ENCODE measurements at places on chromosomes 13 and 19.

DNA sequence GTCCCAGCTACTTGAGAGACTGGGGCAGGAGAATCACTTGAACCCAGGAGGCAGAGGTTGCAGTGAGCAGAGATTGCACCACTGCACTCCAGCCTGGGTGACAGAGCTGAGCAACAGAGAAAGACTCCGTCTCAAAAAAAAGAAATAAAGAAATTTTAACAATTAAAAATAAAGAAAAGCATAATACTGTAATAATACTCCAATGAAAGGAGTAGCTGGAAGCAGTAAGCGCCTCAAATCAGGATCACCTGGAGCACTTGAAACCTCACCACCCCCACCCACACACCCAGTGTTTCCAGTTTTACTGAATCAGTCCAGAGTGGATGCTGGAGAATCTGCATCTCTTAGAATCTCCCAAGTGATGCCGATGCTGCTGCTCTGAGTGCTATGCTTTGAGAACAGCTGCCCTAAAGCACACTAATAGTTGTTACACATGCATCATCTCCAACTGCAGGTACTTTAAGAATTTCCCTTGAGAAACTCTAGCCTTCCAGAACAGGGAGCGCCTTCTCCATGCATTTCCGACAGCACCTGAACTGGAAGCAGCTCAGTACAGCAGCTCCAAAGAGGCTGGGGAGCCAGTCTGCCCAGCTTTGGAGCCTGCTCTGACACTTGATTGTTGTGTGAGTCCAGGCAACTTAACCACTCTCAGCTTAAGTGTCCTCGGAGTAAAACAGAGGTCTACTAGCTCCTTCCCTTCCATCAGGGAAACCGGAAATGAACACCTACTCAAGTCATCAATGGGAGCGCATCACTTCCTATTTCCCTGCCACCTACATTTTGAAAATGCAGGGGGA, 2.9 kb downstream of the ABCC4 start:
- DNase-seq: no peak

GRCh38 chr13:109275852-109276251, 510.5 kb downstream of the IRS2 start:
- peak; percentile 14 for DNase-seq

GRCh38 chr19:37009871-37010270, 68.4 kb upstream of the ZNF420 start:
- no peak for DNase-seq

DNA sequence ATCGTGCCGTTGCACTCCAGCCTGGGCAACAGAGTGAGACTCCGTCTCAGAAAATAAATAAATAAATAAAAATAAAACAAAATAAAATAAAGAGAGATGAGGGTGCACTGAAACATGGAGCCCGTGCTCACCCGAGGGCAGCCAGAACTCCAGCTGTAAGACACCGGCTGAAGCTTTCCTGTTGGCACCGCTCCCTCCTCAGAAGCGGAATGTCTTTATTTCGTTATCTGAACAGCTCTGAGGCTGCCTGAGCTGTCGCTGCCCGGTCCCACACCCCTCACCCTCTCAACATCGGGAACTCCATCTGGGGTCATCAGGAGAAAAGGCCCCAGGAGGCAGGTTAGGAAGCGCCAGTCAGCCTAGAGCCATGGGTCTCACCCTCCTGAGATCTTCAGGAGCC, 24.4 kb downstream of the ZNF787 start:
- DNase-seq: no peak

DNA sequence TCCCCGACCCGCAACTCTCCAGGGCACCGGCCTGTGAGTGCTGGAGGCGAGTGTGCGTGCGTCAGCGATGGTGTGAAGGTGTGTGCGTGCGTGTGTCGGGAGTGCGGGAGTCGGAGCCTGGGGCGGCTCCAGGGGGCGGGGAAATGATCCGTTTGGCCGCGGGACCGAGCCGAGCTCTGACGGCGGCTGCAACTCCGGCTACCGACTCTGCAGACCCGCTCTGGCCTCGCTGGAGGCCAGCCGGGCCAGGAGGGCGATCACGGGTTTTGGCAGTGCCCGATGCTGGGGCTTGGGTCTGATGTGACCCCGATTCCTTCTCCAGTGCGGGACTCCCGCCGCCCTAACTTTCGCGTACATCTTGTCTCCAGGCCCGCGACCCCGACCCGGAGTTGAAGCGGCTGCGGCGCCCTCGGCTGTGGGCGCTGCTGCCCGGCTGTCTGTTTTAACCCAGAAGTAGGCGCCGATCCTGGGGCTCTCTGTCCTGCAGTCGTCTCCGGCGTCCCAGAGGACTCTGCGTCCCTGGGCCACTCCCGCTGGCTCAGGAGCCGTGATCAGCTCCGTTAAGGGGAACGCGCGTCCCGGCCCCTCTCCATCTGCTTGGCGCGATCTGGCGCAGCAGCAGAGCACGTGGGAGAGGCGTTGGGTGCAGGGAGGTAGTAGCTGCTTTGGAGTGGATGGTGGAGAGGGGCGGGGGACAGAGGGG, 1.2 kb downstream of the CHST8 start:
- peak; percentile 23 for DNase-seq

- no peak for DNase-seq
These were observed 10.6 kb upstream of the LRRC25 start for GRCh38 chr19:18408053-18408476.

GRCh38 chr19:38731654-38732301, 12.5 kb downstream of the CAPN12 start:
- DNase-seq: no peak

DNA sequence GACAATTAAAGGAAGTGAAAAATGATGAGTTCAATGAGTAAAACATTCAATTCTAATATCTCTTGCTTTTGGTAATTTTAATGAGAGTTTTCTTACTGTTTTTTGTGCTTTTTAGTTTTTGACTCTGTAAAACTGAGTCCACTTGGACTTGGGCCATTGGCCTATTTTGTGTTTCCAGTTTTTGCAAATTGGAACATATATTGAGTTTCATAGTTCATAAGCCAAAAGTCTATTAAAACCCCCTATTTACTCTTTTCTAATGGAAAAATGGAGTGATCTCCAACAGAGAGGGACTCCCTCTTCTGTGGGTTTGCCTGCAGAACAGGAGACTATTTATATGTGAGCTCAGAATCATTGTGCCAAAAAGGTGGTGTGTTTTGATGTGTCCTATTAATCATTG, 219.7 kb upstream of the SPRY2 start:
- DNase-seq: no peak

- DNase-seq: no peak
These were observed 53.4 kb downstream of the LATS2 start for GRCh38 chr13:21008026-21008425.

- peak; percentile 25 for DNase-seq
These were observed 4.4 kb upstream of the TMEM272 start for GRCh38 chr13:51849145-51850101.

DNA sequence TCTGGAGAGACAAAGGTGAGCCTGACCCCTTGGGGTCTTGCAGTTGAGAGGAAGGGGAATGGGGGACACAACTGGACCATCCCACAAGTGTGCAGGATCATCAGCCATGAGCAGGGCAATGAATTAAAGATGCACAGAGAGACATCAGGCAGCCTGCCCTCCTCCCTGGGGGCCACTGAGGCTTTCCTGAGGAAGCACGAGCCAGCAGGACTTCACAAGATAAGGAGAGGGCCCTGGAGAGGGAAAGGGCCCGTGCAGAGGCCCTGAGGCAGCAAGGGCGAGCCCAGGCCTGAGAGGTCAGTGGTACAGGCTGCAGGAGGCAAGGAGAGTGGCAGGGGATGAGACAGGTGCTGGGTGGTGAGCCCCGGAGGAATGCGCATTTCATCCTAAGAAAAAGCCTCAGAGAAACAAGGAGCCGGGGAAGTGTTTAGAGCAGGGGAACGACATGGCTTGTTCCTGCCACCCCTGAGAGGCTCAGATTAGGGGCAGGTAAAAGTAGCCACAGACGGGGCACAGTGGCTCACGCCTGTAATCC, 9.0 kb upstream of the PRKD2 start:
- no peak for DNase-seq

DNA sequence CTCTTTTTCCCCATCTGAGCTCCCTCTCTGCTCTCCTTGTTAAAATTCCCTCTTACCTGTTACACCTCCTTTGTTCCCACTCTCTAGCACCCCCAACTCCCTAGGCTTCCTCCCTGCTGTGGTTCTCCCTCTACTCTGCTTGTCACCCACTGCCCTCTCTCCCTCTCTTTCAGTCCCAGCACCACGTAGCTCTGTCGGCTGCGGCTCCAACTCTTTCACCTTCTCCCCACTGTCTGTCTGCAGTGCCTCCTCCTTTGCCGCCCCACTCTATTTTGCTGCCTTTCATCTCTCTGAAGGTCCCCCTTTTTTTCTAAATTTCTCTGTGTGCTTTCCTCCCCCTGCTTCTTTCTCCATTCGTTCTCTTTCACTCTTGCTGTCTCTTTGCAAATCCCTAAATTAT, 1.1 kb downstream of the ZNF836 start:
- no peak for DNase-seq

DNA sequence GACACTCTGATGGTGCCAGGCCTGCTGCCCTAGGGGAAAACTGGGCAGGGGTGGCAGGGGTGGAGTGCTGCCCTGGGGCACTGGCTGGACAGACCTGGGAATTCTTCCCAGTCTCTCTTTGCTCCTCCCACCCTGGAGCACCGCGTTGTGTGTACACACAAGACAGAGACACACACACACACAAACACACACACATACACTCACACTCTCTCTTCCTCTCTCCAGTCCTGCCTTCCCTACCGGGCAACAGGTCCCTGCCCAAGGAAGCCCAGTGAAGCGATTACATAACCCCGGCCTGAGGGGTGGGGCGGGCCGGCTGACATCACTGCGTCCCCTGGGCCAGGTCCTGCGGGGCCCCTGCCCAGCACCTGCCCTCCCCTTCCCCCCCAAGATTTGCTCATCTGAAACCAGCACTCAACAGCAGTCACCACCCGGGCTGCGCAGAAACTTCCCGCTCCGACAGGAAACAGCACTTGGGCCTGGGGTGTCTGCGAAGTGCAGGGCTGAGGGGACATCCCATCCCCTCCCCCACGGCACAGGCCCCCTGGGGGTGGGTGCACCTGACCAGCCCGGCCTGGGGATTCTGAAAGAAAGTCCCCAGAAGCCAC, 1.2 kb downstream of the MKNK2 start:
- peak; percentile 54 for DNase-seq

GRCh38 chr19:51460164-51460992, 2.1 kb upstream of the SIGLEC8 start:
- DNase-seq: no peak

- no peak for DNase-seq
These were observed 1297.4 kb downstream of the PCDH9 start for GRCh38 chr13:65932587-65933239.

- DNase-seq: no peak
These were observed 33.5 kb upstream of the IRS2 start for GRCh38 chr13:109819874-109820273.

- no peak for DNase-seq
These were observed 257.3 kb upstream of the MAB21L1 start for GRCh38 chr13:35733827-35734226.
